ENCODE measurements at places on chromosomes 5 and 9. TPM values are rescaled to one million over a fixed set of nuclear protein-coding genes. Genes with fewer than 3 reads are reported as not detected.

FYB1 gene
- not detected for total RNA-seq

HAVCR1 gene
- not detected for total RNA-seq

ANKRD20A1 gene
- 0.18 TPM for total RNA-seq

RANBP3L gene
- total RNA-seq: not detected

NR4A3 gene
- total RNA-seq: 1.9 TPM

LHX2 gene
- not detected for total RNA-seq

ZCCHC10 gene
- 7.2 TPM for total RNA-seq

GRCh38 chr5:110371011-110371724 lies 355.3 kb downstream of the TMEM232 start:
- no peak for DNase-seq

DNA sequence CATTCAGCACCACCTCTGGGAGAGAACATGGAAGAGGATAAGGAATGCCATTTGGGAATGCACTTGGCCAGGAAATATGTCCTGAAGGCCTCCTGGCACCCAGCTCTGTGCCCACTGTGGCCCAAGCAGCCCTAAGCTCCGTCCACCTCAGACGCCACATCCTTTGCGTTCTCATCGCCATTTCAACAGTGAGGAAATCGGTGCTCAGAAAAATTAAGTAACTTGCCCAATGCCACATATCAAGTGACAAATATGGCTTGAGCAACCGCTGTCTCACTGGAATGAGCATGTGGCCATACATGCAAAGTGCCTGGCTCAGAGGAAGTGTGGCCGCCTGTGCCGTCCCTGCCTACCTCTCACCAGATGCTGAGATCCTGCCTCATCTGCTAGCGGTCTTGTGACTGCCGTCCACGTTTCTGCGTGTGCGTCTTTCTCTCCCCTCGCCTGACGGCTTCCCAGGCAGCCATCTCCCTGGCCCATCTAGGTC lies 984 bp upstream of the DOK3 start:
- no peak for DNase-seq

ITGA2 gene
- total RNA-seq: 83.6 TPM
